GM23248 (cell line): ENCODE measurements at places on chromosomes 6 and 20. TPM values are rescaled to one million over a fixed set of nuclear protein-coding genes. Genes with fewer than 3 reads are reported as not detected.

The FOXO3 gene
- 35.7 and 36.6 TPM in 2 replicates for total RNA-seq

The TNF gene
- not detected in 2 replicates for total RNA-seq

The TFEB gene
- 5.7 and 10.0 TPM in 2 replicates for total RNA-seq

The TMC2 gene
- total RNA-seq, result not detected in 2 replicates

The SRC gene
- 28.6 and 29.8 TPM in 2 replicates for total RNA-seq

The LRP11 gene
- 108 and 168 TPM in 2 replicates for total RNA-seq

The UBE2C gene
- total RNA-seq, result 33.8 and 38.8 TPM in 2 replicates

The GNL1 gene
- 62.3 and 64.8 TPM in 2 replicates for total RNA-seq

The SPO11 gene
- total RNA-seq, result not detected in 2 replicates

The PEX6 gene
- total RNA-seq, result 44.2 and 51.1 TPM in 2 replicates

The LY6G5C gene
- 1.7 TPM in 1 of 2 replicates, not detected in the other for total RNA-seq

The MAP1LC3A gene
- total RNA-seq, result 69.8 and 80.3 TPM in 2 replicates

The POM121L2 gene
- not detected in 2 replicates for total RNA-seq

The FOXC1 gene
- total RNA-seq, result 11.1 and 13.2 TPM in 2 replicates

The TAGAP gene
- not detected in 2 replicates for total RNA-seq

The CALHM6 gene
- total RNA-seq, result not detected in 2 replicates

The THBD gene
- 15.6 and 15.7 TPM in 2 replicates for total RNA-seq

The ADGRG6 gene
- 1.5 and 1.6 TPM in 2 replicates for total RNA-seq

The PRL gene
- not detected in 2 replicates for total RNA-seq

The DAAM2 gene
- total RNA-seq, result 5.1 and 5.6 TPM in 2 replicates

The HSPA1L gene
- total RNA-seq, result 1.3 and 1.7 TPM in 2 replicates

The FAM217A gene
- not detected in 2 replicates for total RNA-seq

The MTFR2 gene
- total RNA-seq, result not detected in 2 replicates

The C6orf132 gene
- total RNA-seq, result 4.2 and 5.2 TPM in 2 replicates
